CD8-positive, alpha-beta memory T cell (primary cell): ENCODE measurements at places on chromosomes 12 and 14.

DNA sequence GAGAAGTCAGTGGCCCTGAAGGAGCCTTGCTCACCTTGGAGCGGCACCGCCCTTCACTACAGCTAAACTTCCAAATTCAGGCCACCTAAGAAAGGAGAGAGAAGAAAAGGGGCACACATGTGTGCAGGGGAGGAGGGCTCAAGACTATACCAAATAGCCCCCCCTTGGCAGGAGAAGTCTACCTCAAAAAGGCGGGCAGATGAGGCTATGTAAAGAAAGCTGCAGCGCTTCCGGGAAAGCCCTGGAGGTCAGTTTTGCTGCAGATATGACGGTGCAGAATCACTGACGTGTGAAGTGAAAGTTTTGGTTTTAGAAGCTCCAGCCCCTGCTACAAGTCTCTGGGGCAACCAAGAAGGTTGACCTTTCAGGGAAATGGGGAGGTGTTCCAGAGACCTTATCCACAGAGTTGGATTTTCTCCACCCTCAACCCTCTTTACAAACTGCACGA is 48.2 kb upstream of the PNMA1 start:
- no peak for DNase-seq

DNA sequence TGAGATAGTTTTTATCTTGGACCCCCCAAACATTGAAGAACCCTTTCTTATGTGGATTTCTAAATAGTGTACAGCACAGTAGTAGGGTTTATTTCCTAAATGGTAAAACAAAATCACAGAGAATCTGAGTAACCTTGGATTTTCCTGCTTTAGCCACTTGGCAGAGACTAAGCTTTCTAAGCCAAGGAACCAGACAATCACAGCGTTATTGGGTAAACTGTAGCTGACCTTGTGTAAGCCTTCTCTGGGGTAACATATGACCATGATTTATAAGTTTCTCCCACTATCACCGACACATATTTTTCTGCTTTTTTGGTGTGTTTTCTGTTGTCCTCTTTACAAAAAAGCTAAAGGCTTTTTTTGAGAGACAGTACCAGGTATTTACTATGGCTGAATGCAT is 136.3 kb upstream of the PZP start:
- DNase-seq = no peak

GRCh38 chr14:105211086-105211757 is 30.1 kb upstream of the NUDT14 start:
- DNase-seq = no peak

DNA sequence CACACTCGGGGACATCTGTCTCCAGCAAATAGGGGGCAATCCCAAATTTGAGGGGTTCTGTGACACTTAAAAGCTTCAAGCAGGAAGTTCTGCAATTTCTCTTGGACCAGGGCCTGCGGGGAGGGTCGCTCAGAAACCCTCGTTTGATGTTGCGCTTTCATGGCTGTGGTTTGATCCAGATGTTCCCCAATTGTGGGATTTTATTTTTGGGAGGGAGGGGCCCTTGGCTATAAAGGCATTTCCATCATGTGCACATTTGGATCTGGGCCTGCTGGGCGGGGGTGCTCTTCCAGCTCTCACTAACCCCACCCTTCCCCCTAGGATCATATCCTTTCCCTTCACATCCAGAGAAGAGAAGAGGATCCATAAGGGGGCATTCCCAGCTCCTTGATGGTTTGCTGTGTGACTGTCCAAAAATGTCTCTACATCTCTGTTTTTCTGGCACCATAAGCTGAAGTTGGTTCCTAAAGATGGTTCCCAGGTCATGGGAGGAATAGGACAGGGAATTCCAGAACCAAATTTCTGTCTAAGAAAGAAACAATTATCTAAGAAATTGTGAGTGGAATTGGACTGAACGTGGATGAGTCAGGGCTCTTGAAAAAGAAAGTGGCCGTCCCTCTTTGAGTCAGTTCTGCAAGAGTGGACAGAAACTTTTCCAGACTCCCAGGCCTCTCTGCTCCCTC is 47.2 kb downstream of the SMUG1 start:
- no peak for DNase-seq

- no peak for DNase-seq
Measured at GRCh38 chr12:109685574-109686447, 27.8 kb upstream of the FAM222A start.

DNA sequence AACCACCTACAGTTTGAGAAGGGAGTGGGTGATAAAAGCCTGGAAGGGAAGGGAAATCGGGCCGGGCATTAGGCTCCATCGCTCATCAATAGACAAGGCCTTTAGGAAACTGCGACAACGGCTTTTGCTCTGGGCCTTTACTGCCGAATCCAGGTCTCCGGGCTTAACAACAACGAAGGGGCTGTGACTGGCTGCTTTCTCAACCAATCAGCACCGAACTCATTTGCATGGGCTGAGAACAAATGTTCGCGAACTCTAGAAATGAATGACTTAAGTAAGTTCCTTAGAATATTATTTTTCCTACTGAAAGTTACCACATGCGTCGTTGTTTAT is 261 bp upstream of the RNU7-1 start:
- DNase-seq = peak; percentile 70

DNA sequence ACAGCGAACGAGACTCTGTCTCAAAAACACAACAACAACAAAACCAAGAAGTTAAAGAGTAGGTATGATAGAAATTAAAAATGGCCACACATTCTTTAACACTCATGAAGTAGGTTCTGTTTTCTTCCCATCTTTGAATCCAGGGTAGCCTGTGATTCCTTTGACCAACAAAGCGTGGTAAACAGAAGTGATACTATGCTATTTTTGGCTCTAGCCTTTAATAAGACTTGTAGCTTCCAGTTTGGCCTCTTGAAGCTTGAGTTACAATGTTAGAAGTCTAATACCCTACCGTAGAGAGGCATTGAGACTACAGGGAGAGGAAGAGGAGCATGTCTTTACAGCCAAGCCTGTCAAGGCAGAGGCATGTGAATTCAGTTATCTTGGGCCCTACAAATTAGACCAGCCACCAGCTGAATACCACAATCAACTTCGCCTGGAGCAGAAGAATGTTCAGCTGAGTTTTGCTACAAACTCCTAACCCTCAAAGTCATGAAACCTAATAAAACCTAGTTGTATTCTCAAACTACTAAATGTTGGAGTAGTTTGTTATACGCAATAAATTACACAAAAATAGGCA is 4.9 kb upstream of the NEMF start:
- DNase-seq = no peak

DNA sequence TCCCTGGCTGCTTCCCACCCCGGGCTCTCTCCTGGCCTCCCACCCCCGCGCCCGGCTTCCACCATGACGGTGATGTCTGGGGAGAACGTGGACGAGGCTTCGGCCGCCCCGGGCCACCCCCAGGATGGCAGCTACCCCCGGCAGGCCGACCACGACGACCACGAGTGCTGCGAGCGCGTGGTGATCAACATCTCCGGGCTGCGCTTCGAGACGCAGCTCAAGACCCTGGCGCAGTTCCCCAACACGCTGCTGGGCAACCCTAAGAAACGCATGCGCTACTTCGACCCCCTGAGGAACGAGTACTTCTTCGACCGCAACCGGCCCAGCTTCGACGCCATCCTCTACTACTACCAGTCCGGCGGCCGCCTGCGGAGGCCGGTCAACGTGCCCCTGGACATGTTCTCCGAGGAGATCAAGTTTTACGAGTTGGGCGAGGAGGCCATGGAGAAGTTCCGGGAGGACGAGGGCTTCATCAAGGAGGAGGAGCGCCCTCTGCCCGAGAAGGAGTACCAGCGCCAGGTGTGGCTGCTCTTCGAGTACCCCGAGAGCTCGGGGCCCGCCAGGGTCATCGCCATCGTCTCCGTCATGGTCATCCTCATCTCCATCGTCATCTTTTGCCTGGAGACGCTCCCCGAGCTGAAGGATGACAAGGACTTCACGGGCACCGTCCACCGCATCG is 1.8 kb downstream of the KCNA1 start:
- no peak for DNase-seq

DNA sequence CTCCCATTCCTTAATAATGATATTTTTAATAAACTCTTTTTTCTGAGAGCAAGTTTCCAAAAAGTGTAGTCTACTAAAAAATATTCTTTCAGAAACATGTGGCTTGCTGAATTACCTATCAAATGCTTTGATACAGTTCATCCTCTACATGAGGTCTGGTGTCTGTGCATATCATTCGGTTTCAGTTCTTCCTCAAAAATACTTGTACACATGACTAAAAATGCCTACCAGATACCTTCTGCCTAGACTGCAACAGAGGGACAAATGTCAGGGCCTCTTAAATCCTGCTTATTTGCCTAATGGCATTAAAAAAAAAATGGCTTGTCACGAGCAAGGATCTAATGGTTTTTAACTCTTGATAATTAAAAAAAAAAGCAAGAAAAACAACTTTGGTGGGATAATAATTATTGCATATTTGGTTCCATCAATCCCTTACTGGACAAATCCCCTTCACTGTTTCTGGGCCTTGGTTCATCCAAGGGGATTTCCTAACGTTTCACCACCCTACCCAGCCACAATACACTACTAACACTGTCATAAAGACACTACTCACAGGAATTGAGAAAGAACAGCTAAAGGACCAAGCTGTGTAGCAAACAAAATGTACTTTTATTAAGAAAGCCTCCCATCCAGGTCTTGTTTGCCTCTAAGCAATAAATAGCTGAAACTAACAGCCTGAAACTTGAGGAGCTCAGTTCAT is 45.7 kb downstream of the PARP11 start:
- no peak for DNase-seq

- no peak for DNase-seq
Measured at GRCh38 chr14:32332415-32333316, 3.6 kb downstream of the AKAP6 start.

GRCh38 chr12:100027671-100028070 is 42.9 kb upstream of the ANKS1B start:
- no peak for DNase-seq

DNA sequence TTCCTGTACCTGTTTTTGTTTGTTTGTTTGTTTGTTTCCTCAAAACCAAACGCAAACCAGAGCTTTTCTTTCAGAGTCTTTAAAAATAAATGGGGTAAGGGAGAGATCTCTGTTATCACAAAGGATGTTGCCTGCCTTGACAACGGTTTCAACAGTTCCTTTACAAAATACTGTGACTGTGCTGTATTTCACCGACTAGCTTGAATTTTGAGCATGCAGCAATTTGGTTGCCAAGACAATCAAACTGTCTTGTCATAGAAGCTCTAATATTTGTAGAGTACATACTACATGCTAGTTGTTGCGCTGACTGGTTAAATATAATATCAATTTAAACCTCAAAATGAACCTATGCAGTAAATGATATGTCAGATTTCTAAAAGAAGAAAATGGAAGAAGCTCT is 22.4 kb upstream of the TCP11L2 start:
- DNase-seq = no peak

DNA sequence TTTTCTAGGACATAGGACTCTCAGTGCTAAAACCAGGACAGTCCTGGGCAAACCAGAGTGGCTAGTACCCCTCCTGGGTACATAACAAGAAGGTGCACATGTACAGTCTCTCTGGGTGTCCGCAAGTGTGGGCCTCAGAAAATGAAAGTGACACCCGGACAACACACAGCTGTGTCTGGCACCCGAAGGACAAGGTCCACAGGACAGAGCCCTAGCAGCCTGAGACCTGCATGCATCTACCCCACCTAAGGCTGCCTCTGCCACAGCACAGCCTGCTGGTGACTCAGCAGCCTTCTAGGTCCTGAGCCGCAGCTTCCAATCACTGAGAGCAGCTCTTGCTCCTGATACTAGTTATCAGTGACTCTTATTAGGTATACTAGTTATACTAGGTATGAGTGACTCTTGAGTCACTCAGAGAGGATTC is 784.1 kb upstream of the TBX3 start:
- DNase-seq = no peak

GRCh38 chr14:100539766-100540140 is 47.5 kb downstream of the BEGAIN start:
- DNase-seq = no peak

DNA sequence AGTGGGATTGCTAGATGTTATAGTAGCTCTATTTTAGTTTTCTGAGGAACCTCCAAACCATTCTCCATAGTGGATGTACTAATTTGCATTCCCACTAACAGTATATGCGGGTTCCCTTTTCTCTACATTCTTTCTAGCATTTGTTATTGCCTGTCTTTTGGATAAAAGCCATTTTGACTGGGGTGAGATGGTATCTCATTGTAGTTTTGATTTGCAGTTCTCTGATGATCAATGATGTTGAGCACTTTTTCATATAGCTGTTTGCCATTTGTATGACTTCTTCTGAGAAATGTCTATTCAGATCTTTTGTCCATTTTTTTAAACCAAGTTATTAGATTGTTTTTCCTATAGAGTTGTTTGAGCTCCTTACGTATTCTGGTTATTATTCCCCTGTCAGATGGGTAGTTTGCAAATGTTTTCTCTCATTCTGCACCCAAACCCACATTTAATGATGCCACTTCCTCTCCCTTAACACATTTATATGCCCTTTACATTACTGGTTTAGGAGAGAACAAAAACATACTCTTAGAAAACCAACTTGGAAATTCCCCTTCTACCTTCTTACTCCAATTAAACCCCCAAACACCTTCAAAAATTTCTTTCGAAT is 48.2 kb downstream of the NELL2 start:
- no peak for DNase-seq

GRCh38 chr14:52875707-52876106 is 75.1 kb downstream of the FERMT2 start:
- no peak for DNase-seq

DNA sequence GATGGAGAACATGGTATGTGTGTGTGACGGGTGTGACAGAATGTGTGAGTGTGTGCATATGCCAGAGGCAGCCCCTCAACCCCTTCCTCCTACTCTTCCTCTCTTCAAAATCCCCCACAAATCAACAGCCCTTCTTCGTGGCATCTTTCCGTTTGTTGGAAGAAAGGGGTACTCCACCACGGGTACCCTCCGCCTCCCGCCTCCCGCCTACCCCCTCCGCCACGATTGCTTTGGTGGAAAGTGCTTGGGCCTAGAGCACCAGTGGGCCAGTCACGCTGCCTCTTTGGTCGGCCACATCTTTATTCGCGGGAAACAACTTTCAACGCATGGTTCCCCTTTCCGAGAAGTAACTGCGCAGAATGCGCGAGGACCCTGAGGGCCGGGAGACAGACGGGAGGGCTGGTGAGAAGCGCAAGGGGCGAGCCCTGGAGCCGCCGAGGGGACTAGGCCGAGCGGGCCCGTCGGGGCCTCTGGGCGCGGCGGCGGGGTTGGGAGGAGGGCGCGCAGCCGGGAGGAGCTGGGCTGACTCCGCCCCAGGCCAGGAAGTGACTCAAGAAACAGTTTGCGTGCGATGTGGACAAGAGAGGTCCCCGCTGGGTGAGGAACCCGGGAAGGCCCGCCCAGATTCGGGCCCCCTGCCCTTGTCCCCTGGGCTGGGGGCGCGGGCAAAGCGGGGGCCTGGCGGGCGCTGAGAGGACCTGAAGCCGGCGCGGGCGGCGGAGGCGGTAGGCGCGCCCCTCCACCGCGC is at the start of the genes CBLN3 and KHNYN:
TSS of gene CBLN3 (minus strand) at position 274 of the 748 bp plus-strand sequence. CDS start 614 bp downstream, outside the sequence.
TSS of gene KHNYN (plus strand) at position 560 of the 748 bp plus-strand sequence. CDS start 777 bp downstream, outside the sequence.
- DNase-seq = peak; percentile 86

DNA sequence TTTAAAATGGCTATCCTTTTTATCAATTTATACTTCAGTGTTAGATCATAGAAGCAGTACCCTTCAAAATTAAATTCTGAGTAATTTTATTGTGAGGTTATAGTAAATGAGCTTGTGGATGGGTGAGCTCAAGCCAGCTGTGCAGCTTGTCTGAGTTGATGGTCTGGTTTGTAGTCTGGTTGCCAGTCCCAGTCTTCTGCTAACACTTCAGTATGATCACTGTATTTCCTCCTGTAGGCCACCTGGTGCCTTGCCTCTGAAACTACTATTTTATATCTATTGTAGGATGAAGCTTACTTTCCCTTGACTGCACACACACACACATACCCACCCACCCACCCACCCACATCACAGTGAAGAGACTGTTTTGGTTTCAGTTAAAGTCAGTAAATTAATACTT is 496.4 kb downstream of the PCNX1 start:
- DNase-seq = peak; percentile 20

GRCh38 chr14:104656014-104656714 is 33.3 kb upstream of the INF2 start:
- no peak for DNase-seq
